ENCODE measurements at places on chromosomes 3 and 15.

DNA sequence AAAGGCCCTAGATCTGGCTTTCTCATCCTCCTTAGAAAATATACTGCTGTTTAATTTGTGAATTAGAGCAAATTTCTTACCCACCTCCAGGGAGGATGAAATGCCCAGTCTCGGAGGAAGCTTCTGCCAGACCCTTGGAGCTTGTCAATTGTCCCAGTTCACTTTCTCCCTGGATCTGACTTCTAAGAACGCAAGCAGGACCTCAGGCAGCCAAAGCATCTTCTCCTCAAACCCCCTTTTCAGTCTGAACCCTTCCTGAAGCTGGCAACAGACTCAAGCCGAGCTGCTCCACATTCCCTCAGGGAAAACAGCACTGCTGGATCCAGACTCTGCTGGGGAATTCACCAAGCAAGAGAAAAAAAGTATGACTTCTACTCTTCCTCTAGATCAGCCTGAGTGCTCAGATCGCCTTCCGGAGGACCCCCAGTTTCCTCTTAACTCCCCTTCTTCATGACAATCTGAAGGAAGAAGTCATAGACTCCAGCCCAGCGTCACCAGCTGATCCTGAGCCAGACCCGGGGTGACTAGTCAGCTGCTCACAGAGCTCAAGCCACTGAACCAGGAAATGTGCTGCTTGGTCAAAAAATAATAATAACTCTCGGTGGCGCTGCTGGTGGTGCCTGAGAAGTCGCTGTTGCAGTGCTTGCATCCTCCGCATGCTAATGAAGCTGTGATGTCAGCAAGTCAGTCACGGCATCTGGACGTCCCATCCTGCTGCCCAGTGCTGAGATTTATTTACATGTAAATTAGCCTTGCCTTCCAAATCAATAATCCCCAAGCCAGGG lies at the start of gene PRICKLE2:
Gene PRICKLE2 (minus strand): TSS at position 641 of the 785 bp plus-strand sequence. CDS start 26,539 bp downstream, outside the sequence.
- H3K27ac ChIP-seq: no peak within 1 kb of the TSS
- no peak within 1 kb of the TSS for H3K4me3 ChIP-seq
- DNase-seq: no peak
- H3K4me1 ChIP-seq: no peaks in the 10 kb centered on the region

DNA sequence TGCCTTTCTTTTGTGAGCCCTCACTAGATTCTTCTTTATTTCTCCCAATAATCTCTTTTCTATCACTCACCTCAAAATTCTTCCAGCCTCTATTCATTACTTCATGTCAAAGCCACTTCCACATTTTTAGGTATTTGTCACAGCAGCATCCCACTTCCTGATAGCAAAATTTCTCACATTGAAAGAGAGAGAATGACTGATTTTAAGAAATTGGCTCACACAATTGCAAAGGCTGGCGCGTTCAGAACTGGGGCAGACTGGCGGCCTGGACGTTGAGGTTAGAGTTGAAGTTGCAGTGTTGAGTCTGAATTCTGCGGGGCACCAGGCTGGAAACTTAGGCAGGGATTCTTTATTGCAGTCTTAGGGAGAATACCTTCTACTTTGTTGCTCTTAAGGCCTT lies 117.9 kb downstream of the LRRC28 start:
- no peaks in the 10 kb centered on the region for H3K27me3 ChIP-seq
- H3K27ac ChIP-seq: no peak overlapping the region
- no peak for DNase-seq
- H3K4me3 ChIP-seq: no peak overlapping the region
- H3K4me1 ChIP-seq: no peaks in the 10 kb centered on the region

DNA sequence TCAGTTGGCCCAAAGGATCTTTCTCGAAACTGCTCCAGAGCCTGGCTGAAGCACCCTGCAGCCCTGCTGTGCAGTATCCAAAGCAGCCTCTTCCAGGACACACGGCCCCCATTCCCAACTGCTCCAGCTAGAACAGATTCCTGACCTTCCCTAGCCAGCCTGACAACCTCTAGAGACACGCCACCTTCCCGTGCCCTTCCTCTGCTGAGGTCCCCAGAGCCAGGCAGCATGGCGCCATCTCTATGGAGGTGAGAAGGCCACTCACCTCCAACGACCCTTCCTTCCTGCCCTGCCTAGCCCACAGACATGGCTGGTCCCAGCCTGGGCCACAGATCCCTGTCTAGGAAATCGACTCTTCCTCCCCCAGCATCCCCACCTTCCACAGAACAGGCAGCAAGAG lies 3.1 kb downstream of the KIF7 start:
- no peak for DNase-seq
- no peak overlapping the region for H3K4me3 ChIP-seq

DNA sequence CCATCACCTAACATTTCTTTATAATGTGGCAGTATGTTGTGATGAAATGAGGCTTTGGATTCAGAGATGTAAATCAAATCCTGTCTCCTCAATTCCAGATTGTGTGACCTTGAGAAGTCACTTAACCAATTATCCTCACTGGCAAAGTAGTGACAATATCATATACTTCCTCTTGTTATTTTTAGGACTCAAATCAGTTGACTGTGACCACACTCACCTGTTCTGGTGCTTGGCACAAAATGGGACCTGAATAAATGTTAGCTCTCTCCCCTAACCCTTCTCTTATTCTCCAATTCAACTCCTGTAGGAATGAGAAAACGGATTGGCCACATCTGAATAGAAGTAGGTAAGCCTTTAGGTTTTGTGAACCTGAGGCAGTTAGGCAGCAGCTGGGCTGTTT lies 42.1 kb downstream of the IQCH start:
- peaks cover 13% of the 10 kb centered on the region for H3K27me3 ChIP-seq
- H3K4me1 ChIP-seq: peaks cover 5% of the 10 kb centered on the region
- H3K4me3 ChIP-seq: no peak overlapping the region

- H3K27me3 ChIP-seq: no peaks in the 10 kb centered on the region
- no peak overlapping the region for H3K27ac ChIP-seq
- H3K36me3 ChIP-seq: no peaks in the 10 kb centered on the region
- DNase-seq: no peak
- no peak overlapping the region for H3K4me3 ChIP-seq
These were observed 65.9 kb upstream of the TMEM108 start for GRCh38 chr3:132972333-132972732.

DNA sequence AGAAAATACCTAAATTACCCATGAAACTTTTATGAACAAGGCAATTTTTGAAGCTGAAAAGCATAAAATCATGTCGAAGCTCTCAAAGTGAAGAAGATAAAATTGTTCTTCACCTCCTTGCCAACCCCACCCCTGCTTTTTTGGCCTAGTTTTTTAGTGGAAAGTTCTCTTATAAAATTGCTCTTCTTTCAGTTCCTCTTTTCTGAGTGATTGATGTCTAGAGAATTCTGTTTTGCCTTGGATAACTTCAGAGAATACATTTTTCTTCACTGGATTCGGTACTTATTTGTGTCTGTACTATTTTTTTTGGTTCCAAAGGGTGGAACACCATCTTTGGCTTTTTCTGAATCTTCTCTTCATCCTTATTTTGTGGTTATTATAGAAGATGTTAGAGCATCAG lies 25.0 kb upstream of the PYDC2 start:
- no peak overlapping the region for H3K4me3 ChIP-seq
- no peaks in the 10 kb centered on the region for H3K27me3 ChIP-seq
- no peak overlapping the region for H3K27ac ChIP-seq
- no peaks in the 10 kb centered on the region for H3K4me1 ChIP-seq
- DNase-seq: no peak

DNA sequence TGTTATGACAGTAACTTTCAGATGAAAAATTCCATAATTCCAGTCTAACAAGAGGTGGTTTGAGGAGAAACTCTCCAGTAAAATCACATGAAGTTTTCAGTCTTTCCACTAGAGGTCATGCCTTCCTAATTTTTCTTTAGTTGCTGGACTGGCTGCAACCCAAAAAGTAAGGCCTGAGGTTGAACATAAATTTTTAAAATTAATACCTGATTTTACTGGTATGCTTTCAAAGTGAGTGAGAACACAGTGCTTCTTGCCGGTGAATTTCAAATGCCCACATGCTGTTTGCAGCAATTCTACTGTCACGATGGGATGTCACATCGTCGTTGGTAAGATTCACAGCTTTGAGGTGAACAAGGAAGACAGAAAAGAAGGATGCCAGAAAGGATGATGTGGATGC lies 89.0 kb upstream of the FGF12 start:
- no peak overlapping the region for H3K4me3 ChIP-seq
- DNase-seq: no peak
- H3K4me1 ChIP-seq: peaks cover 35% of the 10 kb centered on the region

GRCh38 chr3:192422997-192423342 lies 304.4 kb downstream of the FGF12 start:
- H3K27ac ChIP-seq: no peak overlapping the region
- no peaks in the 10 kb centered on the region for H3K4me1 ChIP-seq
- H3K27me3 ChIP-seq: peaks cover 7% of the 10 kb centered on the region
- no peak overlapping the region for H3K4me3 ChIP-seq
- no peak for DNase-seq

DNA sequence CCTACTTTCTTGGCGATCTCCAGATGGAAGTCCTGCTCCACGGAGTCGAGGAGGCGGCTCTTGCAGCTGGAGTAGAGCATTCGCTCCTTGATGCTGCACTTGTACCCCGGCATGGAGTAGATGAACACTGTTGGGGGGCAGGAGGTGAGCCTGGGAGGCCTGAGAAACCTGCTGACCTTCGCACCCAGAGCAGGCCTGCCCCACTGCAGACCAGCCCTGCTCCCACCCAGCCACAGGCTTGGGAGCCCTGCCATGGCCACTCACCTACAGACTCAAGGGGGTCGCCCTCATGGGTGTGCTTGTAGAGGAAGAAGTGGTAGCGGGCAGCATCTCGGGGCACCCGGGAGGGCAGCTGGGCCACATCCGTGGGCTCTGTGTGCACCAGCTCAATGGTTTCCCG lies 4.2 kb upstream of the TLR9 start:
- H3K4me1 ChIP-seq: peaks cover 38% of the 10 kb centered on the region
- no peak for DNase-seq
- peaks cover 2% of the 10 kb centered on the region for H3K36me3 ChIP-seq

DNA sequence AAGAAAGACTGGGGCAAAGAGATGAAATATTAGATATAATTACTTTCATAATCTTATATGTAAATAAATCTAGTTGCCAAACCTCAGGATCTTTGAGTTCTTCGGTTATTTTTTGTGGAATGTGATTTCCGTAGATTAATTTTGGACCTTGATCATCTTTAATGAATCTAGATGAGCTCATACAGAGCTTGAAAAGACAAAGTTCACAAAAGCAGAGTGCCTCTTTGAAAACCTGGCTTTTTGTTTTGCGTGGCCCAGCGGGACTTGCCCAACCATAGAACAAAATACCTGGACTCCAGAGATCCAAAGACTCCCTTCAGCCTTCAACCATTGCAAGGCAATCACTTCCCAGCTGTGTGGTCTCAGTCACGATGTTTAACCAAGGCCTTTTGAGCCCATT lies 54.8 kb upstream of the CHST2 start:
- no peak overlapping the region for H3K27ac ChIP-seq
- no peak overlapping the region for H3K4me3 ChIP-seq
- DNase-seq: no peak

DNA sequence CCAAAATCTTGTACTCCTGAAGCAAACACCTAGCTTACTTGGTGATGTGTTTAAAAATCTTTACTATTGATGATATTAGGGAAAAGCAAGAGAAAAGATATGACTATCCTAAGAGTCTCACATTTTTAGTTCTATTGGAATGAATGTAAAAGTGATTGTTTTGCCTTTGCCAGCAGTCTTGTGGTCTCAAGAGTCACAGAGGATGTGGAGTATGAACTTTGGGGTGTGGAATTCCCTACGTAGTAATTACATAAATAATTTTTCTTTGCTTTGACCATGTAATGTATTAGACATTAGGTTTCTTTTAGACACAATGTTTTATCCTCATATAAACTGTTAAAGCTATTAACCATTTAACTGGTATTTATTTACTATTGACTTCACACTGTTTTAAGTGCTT lies 387.6 kb downstream of the NAALADL2 start:
- no peak overlapping the region for H3K27ac ChIP-seq
- no peak overlapping the region for H3K4me3 ChIP-seq
- H3K27me3 ChIP-seq: no peaks in the 10 kb centered on the region
- no peak for DNase-seq

DNA sequence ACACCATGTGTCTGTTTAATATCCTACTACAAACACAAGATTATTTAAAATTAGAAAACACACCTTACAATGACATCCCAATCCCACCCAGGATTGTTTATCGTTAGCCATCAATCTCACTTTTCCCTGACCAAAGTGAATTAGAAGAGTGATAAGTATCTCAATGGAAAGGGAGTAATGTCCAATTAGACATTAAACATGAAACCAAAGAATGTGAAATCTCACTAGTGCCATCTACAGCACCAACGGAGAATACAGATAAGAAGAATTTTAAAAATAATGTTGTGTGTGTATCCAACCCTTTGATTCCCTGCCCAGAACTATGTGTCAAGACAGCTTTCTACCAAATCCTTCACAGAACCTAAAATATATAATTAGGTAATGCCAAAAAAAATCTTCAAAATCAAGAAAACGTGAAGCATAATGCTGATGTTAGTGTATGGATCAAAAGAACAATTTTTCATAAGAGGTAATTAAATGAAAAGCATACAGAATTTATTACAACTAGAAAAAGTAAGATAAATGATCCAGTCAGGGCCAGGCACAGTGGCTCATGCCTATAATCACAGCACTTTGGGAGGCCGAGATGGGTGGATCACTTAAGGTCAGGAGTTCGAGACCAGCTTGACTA lies 64.2 kb downstream of the SCAPER start:
- H3K36me3 ChIP-seq: peaks cover 7% of the 10 kb centered on the region
- no peak for DNase-seq
- no peak overlapping the region for H3K4me3 ChIP-seq
- H3K4me1 ChIP-seq: peaks cover 14% of the 10 kb centered on the region

GRCh38 chr3:138349926-138350665 lies 1.7 kb downstream of the MRAS start:
- H3K4me3 ChIP-seq: no peak overlapping the region
- H3K36me3 ChIP-seq: no peaks in the 10 kb centered on the region
- H3K27me3 ChIP-seq: peaks cover 33% of the 10 kb centered on the region
- no peak for DNase-seq
- no peak overlapping the region for H3K27ac ChIP-seq
- peaks cover 10% of the 10 kb centered on the region for H3K4me1 ChIP-seq

- H3K27ac ChIP-seq: no peak overlapping the region
- no peak overlapping the region for H3K4me3 ChIP-seq
- no peaks in the 10 kb centered on the region for H3K36me3 ChIP-seq
- no peaks in the 10 kb centered on the region for H3K27me3 ChIP-seq
- no peak for DNase-seq
These were observed 158.9 kb downstream of the TAFA4 start for GRCh38 chr3:68773401-68773800.

GRCh38 chr3:124451630-124452317 lies 278.5 kb upstream of the UMPS start:
- H3K27ac ChIP-seq: no peak overlapping the region
- no peak for DNase-seq
- H3K27me3 ChIP-seq: peaks cover 35% of the 10 kb centered on the region
- H3K4me1 ChIP-seq: no peaks in the 10 kb centered on the region
- no peaks in the 10 kb centered on the region for H3K36me3 ChIP-seq

DNA sequence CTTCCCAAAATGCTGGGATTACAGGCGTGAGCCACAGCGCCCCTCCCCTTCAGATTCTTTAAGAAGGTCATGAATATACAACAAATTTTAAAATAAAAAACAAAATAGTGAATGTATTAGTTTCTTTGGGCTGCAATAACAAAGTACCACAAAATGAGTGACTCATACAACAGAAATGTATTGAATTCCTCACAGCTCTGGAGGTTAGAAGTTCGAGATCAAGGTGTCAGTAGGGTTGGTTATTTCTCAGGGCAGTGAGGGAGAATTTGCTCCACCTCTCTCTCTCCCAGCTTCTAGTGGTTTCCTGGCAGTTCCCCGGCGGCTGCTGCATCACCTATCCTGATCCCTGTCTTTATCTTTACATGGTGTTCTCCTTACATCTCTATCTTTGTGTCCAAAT lies 804.0 kb downstream of the ROBO1 start:
- H3K27me3 ChIP-seq: no peaks in the 10 kb centered on the region
- no peaks in the 10 kb centered on the region for H3K4me1 ChIP-seq
- no peaks in the 10 kb centered on the region for H3K36me3 ChIP-seq
- no peak overlapping the region for H3K4me3 ChIP-seq
- H3K27ac ChIP-seq: no peak overlapping the region
